ENCODE measurements at places on chromosomes 16 and 17.

GRCh38 chr16:17177242-17177958 lies 293.4 kb downstream of the XYLT1 start:
- DNase-seq: no peak

DNA sequence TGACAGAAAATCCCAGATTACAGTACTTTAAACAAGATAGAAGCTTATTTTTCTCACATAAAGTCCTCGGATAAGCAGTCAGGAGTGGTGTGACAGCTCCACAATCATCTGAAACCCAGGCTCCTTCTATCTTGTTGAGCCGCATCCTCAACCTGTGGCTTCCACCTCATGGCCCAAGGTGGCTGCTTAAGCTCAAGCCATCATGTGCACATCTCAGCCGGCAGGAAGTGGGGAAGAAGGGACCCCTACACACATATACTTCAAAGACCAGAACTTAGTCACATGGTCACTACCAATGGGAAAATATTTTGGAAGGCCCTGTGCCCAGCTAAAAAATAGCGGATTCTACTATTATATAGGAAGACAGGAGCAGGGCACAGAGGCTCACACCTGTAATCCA lies 11.0 kb upstream of the FBXO47 start:
- DNase-seq: no peak

DNA sequence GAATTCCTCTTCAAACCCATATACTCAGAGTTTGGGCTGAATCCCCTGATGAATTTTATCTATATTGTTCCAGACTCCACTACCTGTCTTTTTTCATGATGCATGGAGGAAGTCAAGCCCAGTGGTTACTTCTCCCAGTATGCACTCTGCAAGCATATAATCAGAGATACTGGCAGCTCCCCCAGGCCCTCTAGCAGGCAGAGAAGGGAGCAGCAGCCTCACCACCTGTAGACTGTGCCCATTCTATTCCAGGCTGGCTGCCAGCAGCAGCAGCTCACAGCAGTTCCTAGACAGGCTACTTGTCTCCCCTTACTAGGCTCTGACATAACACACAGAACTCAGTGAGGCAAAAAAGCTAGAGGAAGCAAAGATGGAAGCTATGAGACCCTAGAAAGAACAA lies 3.4 kb downstream of the MKS1 start:
- DNase-seq: no peak

- no peak for DNase-seq
These were observed 67.9 kb downstream of the TAOK1 start for GRCh38 chr17:29458066-29458465.

DNA sequence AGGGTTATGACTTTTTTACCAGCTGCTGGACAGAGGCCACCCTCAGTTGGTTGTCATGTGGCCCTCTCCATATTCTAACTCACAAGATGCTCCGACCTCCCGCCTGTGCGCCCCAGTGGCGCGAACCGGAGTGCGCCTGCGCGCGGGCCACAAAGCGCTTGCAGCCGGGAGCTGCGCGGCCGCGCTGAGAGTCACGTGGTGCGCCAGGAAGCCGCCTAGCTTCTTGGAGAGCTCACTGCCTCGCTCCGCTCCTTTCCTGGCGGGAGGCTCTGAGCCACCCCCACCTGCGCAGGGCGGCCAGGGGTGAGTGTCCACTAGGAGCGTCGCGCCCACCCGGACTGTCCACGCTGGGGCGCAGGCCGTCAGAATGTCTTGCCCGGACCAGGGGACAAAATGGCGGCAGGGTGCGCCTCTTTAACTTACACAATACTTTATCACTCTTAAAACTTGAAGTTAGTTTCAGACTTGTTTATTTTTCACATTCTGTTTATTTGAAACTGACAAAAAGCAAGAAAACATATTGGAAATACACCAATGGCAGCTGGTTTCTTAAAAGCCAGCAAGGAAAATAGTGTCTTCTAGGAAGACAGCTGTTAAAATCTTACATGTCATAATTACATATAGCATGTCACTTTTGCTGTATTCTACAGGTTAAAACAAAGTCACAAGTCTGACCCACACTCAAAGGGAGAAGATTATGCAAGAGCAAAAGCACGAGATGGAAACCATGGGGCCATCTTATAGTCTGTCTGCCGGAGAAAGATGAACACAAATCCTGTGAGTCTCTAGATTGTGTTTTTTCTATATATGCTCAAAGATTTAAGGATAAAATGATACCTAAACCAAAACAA lies 357.9 kb downstream of the CNTNAP4 start:
- no peak for DNase-seq

DNA sequence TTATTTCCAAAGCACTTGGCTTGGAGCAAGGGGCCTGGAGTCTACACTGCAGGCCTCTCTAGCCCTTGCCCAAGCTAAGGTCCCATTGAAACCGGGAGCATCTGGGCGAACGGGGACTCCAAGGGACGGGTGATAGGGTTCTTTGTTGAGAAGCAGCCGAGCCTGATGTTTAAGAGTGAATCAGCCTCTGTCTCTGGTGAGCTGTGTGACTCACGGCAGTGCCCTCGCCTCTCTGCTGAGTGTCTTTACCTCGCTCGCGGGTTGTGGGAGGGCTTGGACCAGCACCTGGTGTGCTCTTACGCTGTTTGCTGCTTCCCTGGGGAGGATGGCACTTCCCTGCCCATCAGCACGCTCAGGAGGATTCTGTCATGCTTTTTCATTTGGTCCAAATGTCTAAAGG lies 1.3 kb downstream of the HGS start:
- no peak for DNase-seq

DNA sequence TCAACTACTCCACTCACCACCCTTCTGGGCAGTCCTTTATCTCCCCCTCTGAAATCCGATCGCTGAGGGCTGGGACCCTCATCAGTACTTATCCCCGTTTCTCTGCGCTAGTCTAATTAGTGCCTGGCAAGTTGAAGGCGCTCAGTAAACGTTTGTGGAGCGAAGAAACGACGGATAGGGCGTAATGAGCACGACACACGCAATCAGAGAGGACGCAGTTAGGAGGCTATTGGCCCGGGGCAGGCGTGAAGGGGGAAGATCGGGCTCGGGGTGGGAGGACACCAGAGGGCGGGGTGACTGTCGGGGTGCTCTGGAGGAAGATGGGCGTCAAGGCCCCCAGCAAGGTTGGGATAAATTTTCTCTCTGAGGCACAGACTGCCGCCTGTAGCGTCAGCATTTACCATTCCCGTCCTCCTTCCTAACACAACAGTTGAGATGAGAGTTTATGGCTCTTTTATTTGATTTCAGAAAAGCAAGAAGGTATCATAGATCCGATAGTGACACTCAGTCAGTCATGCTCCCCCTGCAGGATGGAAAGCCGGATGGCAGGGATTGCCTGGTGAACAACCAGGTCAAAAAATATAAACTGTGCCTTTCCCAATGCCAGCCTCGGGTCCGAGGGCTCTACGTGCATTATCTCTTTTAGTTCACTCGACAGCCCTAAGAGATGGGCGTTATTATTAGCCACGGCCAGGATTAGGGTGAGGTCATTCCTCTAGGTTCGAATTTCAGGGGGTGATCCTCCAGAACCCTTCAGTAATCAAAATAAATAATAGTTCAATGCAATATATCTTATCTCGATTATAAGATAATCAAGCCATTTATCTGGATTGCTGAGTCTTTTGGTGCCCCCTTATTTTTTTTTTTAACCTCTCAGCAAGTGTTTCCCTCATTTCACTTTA lies 9.5 kb upstream of the ARL4D start:
- peak; percentile 82 for DNase-seq

GRCh38 chr16:85555719-85556455 lies 57.2 kb upstream of the GSE1 start:
- DNase-seq: no peak

DNA sequence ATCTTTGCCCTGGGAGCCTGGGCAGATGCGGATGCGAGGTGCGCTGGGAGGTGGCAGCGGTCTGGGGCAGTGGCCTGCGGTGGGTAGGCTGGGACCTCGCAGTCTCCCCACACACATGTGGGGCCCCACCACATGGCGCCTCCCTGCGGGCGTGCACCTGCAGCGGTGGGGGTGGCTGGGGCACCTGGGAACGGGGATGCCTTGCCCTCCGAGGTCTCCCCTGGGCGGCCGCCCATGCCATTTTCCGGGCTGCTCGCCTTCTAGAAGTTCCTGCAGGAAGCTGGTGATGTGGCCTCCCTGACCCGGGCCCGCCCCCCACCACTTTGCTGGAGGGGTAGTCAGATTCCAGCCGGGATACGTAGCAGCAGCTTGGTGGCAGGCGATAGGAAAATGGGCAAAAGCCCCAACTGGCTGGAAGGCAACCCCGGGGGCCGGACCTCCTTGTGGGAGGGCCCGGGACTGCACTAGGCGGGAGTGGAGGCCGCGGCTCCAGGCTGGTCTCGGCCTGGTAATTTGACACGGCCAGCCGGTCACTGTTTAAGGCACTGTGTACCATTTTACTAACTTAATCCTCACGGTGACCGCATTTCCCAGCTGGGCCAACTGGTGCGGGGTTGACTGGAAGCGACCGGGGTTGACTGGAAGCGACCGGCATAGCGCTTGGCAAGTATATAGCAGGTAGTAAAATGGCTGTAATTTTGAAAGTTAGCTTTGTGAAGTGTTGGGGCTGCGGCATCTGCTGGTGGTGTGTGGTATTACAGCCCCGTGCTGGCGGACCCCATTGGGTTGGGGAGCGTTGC lies 38.5 kb downstream of the IGF2BP1 start:
- no peak for DNase-seq

DNA sequence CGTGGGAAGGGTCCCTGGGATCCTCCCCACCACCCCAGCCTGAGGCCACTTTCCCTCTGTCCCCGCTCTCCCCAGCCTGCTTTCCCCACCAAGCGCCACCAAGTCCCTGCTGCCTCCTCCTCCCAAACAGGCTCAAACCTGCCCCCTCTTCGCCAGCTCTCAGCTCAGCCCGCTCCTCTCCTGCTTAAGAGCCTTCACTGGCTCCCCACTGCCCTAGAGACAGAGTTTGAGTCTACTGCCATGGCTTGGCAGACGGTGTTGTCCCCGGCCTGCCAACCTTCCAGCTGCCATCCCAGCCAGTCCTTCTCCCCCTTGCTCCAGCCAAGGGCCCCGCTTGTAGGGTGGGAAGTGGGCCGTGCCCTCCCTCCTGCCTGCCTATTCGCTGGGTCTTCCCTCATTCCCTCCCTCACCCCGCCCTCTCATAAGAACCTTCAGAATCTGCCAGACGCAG lies 11.1 kb downstream of the IL4R start:
- no peak for DNase-seq

DNA sequence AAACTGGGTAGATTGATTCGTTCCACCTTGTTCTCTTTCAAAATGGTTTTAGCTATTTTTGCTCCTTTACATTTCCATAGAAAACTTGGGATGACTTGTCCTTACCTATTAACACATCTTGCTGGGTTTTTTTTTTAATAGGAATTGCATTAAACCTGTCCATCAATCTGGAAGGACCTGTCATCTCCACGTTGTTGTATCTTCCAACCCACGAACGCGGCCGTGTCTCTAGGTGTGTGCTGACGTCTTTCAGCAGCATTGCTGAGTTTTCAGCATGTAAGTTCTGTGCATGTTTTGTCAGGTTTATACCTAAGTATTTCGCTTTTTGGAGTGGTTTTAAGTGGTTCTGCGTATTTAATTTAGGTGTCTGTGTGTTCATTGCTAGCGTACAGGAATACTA lies 60.4 kb upstream of the GNG13 start:
- no peak for DNase-seq

- DNase-seq: no peak
These were observed 228.8 kb downstream of the SLC39A11 start for GRCh38 chr17:72863526-72864211.
